ENCODE measurements at places on chromosomes 6 and 20.
A peak's percentile ranks its signal among the peaks of the same experiment; 100 is the strongest.

- DNase-seq, result no peak
Observed at GRCh38 chr6:170027647-170028043, 263.2 kb downstream of the DLL1 start.

GRCh38 chr6:98669371-98669770 is 165.0 kb upstream of the POU3F2 start:
- no peak for DNase-seq

GRCh38 chr6:139242457-139243240 is 49.1 kb downstream of the TXLNB start:
- DNase-seq, result no peak

DNA sequence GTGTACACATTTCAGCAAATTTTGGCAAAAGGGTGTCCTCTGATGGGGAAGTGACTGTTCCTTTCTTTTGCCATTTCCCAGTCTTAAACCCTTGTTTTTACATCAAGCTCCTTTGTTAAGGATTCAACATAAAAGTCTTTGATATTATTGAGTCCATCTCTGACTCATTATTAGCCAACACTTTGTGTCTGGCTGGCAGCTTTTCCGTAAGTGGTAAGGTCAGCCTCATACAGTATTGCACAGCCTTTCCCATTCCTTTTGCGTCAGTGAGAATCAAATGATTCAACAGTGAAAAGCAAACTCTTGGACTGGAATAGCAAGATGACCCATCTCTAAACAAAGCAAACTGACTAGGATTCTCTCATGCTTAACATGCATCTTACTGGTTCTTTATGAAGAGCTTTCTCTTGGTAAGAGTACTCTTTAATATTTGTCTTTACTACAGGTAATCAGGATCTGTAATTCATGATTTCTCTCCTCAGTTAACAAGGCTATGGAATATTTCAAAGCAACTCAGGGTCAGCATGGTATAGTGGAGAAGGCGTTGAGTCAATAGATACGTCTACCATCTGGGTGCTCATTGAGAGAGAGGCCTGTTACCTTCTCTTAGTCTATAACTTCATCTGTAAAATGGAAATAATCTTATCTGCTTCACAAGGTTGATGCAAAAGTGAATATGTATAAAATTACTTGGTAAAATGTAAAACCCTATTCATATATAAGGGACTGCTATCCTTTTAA is 183.6 kb downstream of the PRL start:
- no peak for DNase-seq

DNA sequence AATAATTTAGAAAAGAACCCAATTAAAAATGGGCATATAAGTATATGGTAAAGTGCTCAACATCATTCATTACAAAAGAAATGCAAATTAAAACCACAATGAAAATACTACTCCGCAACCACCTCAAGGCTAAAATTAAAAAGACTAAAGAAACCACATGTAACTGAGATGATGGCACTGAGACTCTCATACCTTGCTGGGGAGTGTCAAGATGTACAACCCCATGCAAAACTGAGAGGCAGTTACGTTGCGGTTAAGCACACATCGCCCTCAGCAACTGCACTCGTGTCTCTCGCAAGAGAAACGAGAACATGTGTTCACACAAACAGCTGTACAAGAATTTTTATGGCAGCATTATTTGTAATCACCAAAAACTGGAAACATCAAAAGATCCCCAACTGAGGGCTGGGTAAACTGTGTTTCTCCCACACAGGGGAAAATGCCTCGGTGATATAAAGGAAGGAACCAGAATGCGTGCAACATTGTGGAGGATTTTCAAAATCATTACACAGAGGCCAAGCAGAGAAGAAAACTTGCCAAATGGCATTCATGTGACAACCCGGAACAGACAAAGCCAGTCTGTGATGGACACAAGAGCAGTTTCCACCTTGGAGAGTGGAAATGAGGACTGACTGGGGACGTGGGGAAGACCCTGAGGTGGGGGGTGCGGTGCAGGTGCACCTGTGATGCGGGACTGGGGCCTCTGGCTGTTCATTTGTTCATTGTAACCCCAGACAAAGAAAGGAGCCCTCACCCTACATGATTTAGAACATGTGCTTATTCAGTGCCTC is 144.9 kb downstream of the WDR27 start:
- DNase-seq, result peak; percentile 59

GRCh38 chr20:47315339-47316056 is 41.0 kb downstream of the ZMYND8 start:
- no peak for DNase-seq

- DNase-seq, result no peak
Observed at GRCh38 chr20:58523971-58524315, 8.7 kb upstream of the APCDD1L start.

GRCh38 chr20:62240020-62240685 is 1.8 kb downstream of the OSBPL2 start:
- DNase-seq, result no peak

DNA sequence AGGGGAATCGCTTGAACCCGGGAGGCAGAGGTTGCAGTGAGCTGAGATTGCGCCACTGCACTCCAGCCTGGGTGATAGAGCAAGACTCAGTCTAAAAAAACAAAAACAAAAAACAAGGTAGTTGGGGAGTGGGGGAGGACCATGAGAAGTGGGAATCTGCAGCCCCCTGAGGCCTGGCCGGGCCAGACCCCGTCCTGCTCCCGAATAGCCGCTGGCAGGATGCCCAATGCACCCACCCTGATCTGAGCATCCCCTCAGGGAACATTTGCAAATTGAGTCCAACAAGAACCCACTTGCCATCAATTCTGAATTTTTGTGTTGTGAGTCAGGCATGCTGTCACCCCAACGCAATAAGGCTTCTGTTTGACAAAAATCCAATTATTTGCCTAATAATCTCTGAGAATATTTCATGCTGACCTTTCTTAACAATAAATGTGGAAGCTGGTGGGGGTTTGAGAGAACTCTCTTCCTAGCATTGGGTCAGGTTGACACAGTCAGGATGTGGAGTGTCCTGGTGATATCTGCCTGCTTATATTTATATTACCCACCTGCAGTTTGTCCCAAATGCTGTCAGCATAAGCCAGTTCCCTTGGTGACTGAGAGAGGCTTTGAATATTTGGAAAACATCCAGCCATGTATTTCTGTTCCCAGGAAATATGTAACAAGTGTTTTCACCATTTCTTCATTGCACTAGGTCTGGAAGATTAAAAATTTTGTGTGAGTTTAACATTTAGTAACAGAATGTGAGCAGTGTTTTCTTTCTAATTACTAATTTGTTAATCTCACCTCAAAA is 28.4 kb upstream of the FRMD1 start:
- no peak for DNase-seq

DNA sequence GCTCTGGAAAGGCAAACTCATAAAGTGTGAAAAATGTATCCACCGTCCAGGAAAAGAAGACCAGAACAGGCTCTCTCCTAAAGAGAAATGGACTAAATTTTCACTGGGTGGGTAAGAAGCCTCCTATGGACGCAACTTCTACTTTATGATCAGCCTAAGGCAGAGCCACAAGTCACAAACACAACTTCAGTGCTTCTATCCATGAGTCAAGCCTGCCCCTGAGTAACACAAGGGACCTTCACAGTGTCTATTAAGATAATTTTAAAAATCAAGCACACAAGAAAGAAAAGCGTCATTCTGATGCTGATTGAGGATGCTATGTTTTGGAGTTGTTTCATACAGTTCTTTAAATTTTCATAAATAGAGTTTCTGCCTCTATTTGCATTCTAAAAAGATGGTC is 601.7 kb upstream of the ARID1B start:
- no peak for DNase-seq

DNA sequence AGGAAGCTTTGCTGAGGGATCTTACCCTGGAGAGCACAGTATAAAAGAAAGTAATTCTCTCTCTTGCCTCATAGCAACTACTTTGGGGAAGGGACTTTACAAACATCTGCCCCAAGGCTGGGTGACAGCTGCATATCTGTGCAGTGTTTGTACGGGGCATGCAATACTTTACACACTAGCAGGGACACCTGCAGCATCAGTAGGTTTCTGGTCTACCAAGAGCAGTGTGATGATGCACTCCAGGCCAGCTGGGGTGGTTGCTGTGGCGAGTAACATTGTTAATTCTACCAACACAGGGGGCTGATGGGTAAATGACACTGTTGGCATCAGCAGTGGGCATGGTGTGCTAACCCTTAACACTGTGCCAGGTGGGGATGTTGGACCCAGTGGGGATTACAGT is 48.0 kb downstream of the ADTRP start:
- no peak for DNase-seq

DNA sequence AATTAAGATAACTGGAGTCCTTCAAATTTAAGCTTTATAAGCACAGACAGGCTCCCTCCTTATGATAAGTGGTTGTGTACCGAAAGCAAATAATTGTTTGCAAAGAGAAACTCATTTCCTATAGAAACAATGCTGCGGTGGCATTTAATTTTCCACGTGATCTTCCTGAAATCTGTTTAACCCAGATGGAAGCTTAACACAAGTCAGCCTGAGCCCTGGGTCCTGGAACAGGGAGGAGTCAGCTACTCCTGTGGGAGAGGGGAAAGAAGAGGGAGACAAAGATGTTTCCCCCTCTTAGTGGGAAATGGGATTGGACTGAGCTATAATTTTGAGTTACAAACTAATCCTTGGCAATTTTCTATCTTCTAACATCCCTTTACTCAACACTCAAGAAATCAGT is 136.5 kb downstream of the ELOVL4 start:
- DNase-seq, result no peak

DNA sequence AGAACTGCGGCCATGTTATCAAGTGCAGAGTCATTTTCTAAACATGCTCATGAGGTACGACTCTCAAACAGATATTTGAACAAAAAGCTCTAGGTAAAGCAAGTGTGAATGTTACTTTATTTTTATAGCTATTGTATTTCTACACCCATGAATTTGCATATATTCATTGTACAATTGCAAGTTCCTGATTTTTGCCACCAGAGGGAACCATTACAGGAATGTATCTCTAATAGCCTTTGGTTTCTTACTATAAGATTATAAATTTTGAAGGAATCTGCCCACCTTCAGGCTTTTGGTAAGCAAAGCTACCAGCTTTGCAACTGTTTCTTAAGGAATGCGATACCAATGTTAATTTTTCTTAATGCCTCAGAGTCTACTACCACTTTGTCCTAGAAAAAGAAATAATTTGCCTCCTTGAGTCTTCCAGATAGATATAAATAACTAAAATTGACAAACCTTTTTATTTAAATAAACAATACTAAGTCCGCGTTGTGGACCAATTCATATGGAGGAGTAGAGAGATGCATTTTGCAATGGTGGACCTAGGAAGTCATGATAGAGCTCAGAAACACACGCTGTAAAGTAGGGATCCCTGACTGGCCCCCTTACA is 125.4 kb upstream of the SAMD5 start:
- DNase-seq, result no peak

GRCh38 chr6:82995066-82995465 is 70.6 kb downstream of the UBE3D start:
- DNase-seq, result no peak

DNA sequence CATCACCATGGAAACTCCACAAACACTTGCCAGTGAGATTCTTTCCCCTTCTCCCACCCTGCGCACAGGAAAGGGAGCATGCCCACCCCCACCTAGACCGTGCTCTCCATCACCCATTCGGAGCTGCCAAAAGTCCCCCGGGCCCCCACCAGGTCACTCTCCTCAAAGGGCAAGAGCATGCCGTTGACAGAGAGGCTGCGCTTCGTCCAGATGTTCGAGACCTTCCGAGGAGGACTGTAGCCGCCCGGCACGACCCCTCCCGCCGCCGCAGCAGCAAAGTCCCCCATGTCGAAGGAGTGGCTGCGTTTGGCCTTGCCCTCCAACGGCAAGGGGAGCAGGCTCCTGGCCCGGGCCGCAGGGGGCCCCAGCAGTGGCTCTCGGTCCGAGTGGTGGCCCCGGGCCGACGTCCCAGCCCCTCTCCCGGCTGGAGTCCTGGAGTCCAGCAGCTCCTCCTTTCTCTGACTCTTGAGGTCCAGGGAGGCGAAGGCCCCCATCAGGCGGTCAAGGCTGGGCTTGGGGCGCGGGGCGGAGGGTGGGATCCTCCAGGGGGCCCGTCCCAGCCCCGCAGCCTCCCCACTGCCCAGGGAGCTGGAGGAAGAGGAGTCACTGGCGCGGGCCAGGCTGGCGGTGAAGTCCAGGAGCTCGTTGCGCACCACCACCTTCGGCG is 195.2 kb downstream of the LRFN2 start:
- DNase-seq, result no peak

DNA sequence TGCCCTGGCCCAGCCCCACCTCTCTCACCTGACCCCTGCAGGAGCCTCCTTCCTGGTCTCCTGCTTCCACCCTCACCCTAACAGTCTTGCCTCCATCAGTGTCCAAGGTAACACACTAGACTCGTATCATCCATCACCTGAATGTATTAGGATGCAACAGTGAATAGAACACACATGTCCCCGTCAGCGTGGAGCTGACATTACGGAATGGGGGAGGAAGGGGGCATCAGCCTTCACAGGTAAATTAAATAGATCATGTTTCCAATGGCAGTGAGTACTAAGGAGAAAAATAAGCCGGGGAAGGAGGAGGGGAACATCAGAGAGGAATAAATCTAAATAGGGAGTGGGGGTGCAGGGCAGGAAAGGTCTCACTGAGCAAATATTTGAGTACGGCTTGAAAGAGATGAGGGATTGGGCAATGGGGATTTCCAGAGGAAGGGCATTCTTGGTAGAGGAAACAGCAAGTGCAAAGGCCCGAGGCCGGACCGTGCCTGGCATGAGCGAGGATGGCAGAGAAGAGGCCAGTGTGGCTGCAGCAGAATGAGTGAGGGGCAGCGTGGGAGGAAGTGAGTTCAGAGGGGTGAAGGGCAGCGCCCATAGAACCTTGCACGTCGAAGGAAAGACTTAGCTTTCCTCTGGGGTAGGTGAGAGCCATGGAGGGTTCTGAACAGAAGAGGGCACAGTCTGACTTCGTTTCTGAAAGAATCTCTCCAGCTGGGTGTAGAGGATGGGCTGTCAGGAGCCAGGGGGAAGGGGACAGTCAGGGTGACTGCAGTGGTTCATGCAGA is 110.1 kb upstream of the PTPN1 start:
- DNase-seq, result no peak

DNA sequence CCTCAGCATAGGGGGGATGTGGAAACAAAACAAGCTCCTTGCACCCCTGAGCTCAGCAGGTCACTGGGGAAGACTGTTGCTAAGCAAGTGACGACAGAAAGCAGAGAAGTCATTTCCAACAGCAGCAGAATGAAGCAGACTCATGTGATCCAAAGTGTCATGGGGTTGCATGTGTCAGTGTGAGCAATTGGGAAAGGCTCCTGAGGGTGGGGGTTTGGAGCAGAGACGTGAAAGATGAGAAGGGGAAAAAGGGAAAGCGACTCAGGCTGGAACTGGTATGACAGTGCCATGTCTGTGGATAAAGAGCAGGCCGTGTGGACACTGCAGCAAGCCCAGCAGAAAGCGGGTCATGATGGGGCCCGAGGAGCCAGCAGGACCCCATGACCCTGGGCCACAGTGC is 363.9 kb downstream of the PREX1 start:
- no peak for DNase-seq

DNA sequence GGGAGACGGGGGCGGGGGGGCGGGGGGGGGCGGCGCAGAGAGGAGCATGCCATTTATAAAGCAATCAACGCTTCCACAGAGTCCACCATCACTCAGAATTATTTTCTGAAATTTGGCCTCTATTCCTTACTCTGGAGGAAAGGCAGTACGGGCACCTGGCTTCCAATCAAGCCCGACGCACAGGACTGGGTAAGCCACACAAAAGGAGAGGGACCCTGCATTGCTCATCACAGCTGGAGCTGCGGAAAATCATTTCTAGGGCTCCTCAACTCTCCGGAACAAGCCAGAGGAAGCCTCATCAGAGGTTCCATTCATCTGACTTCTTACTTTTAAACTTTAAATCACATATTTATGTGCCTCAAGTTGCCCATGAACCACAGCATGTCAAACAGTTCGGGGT is 55.9 kb downstream of the TTI1 start:
- DNase-seq, result no peak

GRCh38 chr6:138400326-138400725 is 3.7 kb upstream of the HEBP2 start:
- DNase-seq, result no peak

Measured in GM12891 (cell line).